ENCODE measurements at places on chromosomes 6 and 20. TPM values are rescaled to one million over a fixed set of nuclear protein-coding genes. Genes with fewer than 3 reads are reported as not detected.
A peak's percentile ranks its signal among the peaks of the same experiment; 100 is the strongest.

TP53TG5 gene
- 0.09 TPM for polyA plus RNA-seq

- H3K36me3 ChIP-seq, result no peaks in the 10 kb centered on the region
- no peaks in the 10 kb centered on the region for H3K4me1 ChIP-seq
- no peak overlapping the region for H3K4me3 ChIP-seq
- H3K27ac ChIP-seq, result no peak overlapping the region
- peaks cover 4% of the 10 kb centered on the region for H3K27me3 ChIP-seq
Observed at GRCh38 chr6:49934770-49935169, 29.2 kb downstream of the DEFB114 start.

DNA sequence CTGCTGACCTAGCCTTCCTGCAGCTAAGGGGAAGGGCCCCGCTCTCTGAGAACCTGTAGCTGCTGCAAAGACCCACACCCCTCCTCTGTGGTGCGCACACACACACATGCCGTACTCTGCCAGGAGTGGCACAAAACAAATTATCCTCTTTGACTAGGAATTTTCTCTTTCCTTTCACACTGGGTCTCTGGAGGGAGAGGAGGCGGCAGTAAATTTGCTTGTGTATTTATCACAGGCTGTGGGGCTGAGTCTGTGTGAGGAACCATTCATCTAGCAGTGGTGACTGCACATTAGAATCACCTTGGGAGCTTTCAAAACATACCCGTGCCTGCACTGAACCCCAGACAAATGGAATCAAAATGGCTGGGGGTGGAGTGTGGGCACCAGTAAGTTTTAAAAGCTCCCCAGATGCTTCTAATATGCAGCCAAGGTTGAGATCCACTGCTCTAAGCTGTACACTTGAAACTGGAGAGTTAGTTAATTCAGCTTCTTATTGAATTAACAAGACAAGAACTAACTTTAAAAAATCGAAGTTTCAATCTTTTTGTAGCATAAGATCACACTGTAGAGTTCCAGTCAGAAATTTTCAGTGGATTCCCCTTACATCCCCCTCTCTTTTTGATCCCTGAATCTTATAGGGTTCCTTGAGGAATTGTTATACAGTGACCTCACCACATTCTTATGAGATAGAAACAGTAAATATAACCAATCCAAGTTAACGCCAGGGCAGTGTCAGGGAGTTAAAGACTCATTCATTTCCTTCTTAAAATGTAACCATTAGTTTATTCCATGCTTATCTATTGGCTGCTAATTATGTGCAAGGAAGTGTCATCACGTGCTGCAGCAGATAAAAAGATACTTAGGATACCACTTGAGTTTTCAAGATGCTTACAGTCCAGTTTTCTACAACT is 29.8 kb upstream of the GMDS start:
- H3K27ac ChIP-seq, result no peak overlapping the region
- no peak overlapping the region for H3K4me3 ChIP-seq
- no peaks in the 10 kb centered on the region for H3K4me1 ChIP-seq
- no peak for DNase-seq
- peaks cover 1% of the 10 kb centered on the region for H3K27me3 ChIP-seq

- DNase-seq, result peak; percentile 24
- H3K36me3 ChIP-seq, result no peaks in the 10 kb centered on the region
- H3K27ac ChIP-seq, result no peak overlapping the region
- H3K4me3 ChIP-seq, result no peak overlapping the region
- H3K27me3 ChIP-seq, result no peaks in the 10 kb centered on the region
- peaks cover 22% of the 10 kb centered on the region for H3K4me1 ChIP-seq
Observed at GRCh38 chr6:132490024-132490423, 22.9 kb downstream of the STX7 start.

DNA sequence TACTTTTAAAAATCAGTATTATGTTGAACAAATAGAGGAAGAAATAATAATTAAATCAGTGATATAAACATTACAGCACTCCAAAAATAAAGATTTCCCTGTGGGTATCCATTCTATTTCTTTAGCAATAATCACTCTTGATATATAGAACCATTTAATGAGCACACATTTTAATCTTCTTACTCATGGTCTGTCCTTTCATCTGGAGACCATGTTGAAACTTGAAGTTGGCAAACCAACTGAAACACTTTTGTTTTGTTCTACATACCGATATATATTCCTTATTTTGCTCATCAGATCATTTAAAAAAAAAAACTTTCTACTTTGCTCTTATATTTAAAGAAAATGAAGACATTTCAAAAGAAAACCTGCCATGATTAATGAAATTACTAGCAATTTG is 13.4 kb downstream of the C6orf58 start:
- H3K27ac ChIP-seq, result no peak overlapping the region
- DNase-seq, result no peak
- no peaks in the 10 kb centered on the region for H3K36me3 ChIP-seq
- H3K4me1 ChIP-seq, result no peaks in the 10 kb centered on the region
- H3K4me3 ChIP-seq, result no peak overlapping the region
- no peaks in the 10 kb centered on the region for H3K27me3 ChIP-seq

- no peak overlapping the region for H3K27ac ChIP-seq
- no peaks in the 10 kb centered on the region for H3K36me3 ChIP-seq
- no peaks in the 10 kb centered on the region for H3K27me3 ChIP-seq
- no peak overlapping the region for H3K4me3 ChIP-seq
- DNase-seq, result no peak
Observed at GRCh38 chr6:48630511-48630910, 519.5 kb upstream of the PTCHD4 start.

DNA sequence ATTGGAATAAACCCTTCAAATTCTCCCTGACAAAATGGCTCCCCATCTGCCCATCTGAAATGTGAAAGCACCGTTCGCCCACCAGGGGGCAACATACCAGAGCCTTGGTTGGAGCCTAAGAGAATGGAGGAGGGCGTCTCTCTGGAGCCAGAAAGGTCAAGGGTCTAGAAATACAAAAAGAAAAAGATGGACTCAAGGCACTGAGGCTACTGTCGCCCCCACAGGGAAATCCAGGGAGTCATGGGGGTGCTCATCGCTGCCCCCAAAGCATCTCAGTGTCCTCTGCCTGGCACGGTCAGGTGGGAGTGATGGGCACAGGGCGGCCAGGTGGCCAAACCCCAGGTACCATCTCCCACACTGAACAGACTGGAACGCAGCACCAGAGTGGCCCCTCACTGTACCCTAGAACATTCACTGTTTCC is 136.3 kb downstream of the ZMYND8 start:
- H3K36me3 ChIP-seq, result peaks cover 40% of the 10 kb centered on the region
- H3K4me3 ChIP-seq, result no peak overlapping the region
- H3K27ac ChIP-seq, result no peak overlapping the region
- H3K4me1 ChIP-seq, result peaks cover 4% of the 10 kb centered on the region
- DNase-seq, result peak; percentile 33
- H3K27me3 ChIP-seq, result no peaks in the 10 kb centered on the region

GRCh38 chr6:38065734-38066305 is 246.3 kb downstream of the ZFAND3 start:
- no peak overlapping the region for H3K27ac ChIP-seq
- DNase-seq, result no peak
- peaks cover 30% of the 10 kb centered on the region for H3K36me3 ChIP-seq
- H3K4me3 ChIP-seq, result no peak overlapping the region
- H3K27me3 ChIP-seq, result no peaks in the 10 kb centered on the region

DNA sequence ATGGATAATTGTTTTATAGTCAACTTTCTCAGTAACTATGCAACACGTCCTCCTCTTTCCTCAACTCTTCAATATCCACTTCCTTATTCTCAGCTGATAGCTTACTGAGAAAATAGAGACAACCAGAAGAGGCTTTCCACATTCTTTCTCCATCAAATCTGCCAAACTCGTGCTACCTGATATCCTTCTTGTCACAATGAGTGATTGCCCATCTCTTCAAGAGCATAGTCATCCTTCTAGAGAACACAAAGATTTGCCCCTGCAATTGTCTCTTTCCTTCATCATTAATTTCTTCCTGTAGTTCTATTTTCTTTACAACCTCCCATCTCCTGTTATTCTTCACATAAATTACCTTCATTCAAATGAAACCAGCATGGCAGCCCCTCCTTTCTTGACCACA is 75.9 kb upstream of the RGS17 start:
- DNase-seq, result no peak
- no peaks in the 10 kb centered on the region for H3K27me3 ChIP-seq
- peaks cover 34% of the 10 kb centered on the region for H3K4me1 ChIP-seq
- no peak overlapping the region for H3K4me3 ChIP-seq
- H3K36me3 ChIP-seq, result no peaks in the 10 kb centered on the region
- H3K27ac ChIP-seq, result no peak overlapping the region

GRCh38 chr6:154111025-154111424 is 72.0 kb downstream of the OPRM1 start:
- no peak overlapping the region for H3K4me3 ChIP-seq
- no peaks in the 10 kb centered on the region for H3K4me1 ChIP-seq
- no peak for DNase-seq
- H3K27me3 ChIP-seq, result no peaks in the 10 kb centered on the region
- no peaks in the 10 kb centered on the region for H3K36me3 ChIP-seq

DNA sequence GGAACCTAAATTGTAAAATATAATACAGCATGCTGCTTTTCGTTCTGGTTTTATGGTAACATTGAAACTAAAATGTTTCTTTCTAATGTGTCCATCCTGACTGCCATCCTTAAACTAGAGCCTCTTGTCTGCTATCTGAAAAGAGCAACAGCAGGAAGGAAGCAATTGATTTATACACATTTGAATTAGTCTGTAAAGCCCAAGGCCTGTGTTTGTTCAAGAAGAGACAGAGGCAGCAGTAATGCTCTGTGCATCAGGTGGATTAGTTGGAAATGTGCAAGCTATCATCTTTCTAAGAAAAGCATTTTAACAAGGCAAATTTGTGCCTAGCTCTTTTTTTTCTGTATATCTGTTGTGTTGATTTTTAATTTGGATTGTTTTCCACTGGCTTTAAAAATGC is 128.6 kb downstream of the SCAF8 start:
- peak overlapping the region; percentile 48 for H3K27ac ChIP-seq
- H3K36me3 ChIP-seq, result no peaks in the 10 kb centered on the region
- H3K4me3 ChIP-seq, result no peak overlapping the region
- no peak for DNase-seq
- H3K27me3 ChIP-seq, result no peaks in the 10 kb centered on the region

- no peak for DNase-seq
- no peaks in the 10 kb centered on the region for H3K4me1 ChIP-seq
- H3K4me3 ChIP-seq, result no peak overlapping the region
- no peaks in the 10 kb centered on the region for H3K27me3 ChIP-seq
- H3K36me3 ChIP-seq, result no peaks in the 10 kb centered on the region
Observed at GRCh38 chr6:112416866-112417265, 69.7 kb downstream of the RFPL4B start.

DNA sequence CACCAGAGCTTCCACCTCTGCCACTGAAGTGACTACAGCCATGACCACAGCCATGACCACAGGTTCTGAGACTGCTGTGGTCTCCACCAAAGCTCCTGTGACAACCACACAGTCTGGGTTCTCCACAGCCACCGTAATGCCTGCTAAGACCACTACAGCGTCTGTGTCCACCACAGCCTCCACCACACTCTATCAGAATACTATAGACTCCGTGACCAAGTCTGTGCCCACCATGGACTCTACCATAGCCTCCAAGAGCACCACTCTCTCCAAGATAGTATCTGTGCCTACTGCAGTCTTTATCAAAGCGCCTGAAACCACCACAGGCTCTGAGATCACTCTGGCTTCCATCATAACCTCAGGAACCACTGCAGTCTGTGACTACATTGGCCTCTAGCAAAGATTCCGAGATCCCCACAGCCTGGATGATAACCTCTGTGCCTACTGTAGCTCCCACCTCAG is 18.3 kb upstream of the MUC21 start:
- peak overlapping the region; percentile 71 for H3K27ac ChIP-seq
- H3K4me1 ChIP-seq, result peaks cover 29% of the 10 kb centered on the region
- H3K36me3 ChIP-seq, result no peaks in the 10 kb centered on the region

DNA sequence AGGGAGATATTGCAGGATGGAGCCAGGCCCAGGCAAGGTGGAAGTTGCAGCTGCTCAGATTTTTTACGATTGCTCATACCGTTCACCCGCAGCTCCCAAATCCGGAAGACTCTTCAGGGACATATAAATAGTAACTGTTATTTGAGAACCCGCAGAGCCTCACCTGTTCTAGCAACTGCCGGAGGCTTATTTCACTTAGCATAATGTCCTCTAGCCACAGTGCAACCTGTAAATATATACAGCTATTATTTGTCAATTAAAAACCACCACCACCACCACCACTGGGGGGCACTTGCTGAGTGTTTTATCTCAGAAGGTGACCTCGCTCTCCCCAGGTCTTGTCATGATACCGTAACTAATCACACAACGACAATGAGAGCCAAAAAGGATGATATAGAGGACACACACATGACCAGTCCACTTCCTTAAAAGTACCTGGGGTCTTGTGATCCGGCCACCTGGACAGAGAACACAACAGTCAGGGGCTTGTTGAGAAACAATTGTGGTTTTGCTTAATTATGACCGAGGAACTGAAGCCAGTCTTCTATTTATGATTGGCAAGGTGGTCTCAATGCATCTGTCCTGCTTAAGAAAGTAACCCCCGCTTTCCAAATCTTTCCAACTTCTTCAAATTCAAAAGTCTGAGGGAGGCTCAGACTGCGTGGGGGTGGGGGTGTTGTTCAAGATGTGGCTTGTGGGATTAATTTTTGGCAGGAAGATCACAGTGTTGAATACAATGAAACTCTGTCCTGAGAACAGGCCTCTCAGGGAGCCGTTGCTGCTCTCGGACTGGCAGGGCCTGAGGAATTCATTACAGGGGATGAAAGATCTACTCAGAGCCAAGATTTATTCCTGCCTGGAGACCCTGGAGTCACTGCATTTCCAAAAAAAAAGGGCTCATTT is 107.7 kb upstream of the PRND start:
- H3K27ac ChIP-seq, result peak overlapping the region; percentile 15
- H3K36me3 ChIP-seq, result no peaks in the 10 kb centered on the region
- H3K27me3 ChIP-seq, result peaks cover 3% of the 10 kb centered on the region
- H3K4me1 ChIP-seq, result peaks cover 10% of the 10 kb centered on the region
- no peak overlapping the region for H3K4me3 ChIP-seq

GRCh38 chr6:37371154-37372083 is 17.6 kb downstream of the RNF8 start:
- peaks cover 19% of the 10 kb centered on the region for H3K36me3 ChIP-seq
- no peaks in the 10 kb centered on the region for H3K27me3 ChIP-seq
- peaks cover 4% of the 10 kb centered on the region for H3K4me1 ChIP-seq
- no peak for DNase-seq

DNA sequence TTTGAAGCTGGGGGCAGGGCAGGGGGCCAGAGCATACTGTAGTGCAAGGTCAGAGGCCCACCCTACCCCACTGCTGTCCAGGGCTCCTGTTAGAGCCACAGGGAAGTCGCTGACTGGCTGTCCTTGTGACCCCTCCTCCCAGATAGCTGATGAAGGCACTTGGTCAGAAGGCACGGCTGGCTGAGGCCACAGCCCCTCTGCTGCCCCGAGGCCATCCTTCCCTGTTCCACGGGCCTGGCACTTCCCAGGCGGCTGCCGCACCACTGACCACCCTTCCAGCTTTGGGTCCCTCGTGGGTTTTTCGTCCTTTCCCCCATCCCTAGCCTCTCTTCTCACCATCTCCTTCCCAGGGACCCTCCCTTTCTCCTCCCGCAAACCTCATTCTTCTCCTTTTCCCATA is 9.2 kb upstream of the EMILIN3 start:
- H3K36me3 ChIP-seq, result no peaks in the 10 kb centered on the region
- DNase-seq, result no peak
- peaks cover 2% of the 10 kb centered on the region for H3K27me3 ChIP-seq
- no peak overlapping the region for H3K27ac ChIP-seq
- no peak overlapping the region for H3K4me3 ChIP-seq

GRCh38 chr6:168232989-168233874 is 86.3 kb downstream of the DACT2 start:
- H3K27ac ChIP-seq, result no peak overlapping the region
- H3K4me3 ChIP-seq, result no peak overlapping the region
- H3K36me3 ChIP-seq, result no peaks in the 10 kb centered on the region
- H3K4me1 ChIP-seq, result no peaks in the 10 kb centered on the region
- H3K27me3 ChIP-seq, result no peaks in the 10 kb centered on the region

HLA-DQA1 gene
- polyA plus RNA-seq, result 1.8 TPM

GRCh38 chr6:35238843-35239289 is 20.7 kb upstream of the ZNF76 start:
- H3K4me3 ChIP-seq, result no peak overlapping the region
- H3K36me3 ChIP-seq, result no peaks in the 10 kb centered on the region
- H3K27me3 ChIP-seq, result no peaks in the 10 kb centered on the region
- DNase-seq, result no peak
- peaks cover 5% of the 10 kb centered on the region for H3K4me1 ChIP-seq
